ENCODE measurements at places on chromosomes 13 and 19.

DNA sequence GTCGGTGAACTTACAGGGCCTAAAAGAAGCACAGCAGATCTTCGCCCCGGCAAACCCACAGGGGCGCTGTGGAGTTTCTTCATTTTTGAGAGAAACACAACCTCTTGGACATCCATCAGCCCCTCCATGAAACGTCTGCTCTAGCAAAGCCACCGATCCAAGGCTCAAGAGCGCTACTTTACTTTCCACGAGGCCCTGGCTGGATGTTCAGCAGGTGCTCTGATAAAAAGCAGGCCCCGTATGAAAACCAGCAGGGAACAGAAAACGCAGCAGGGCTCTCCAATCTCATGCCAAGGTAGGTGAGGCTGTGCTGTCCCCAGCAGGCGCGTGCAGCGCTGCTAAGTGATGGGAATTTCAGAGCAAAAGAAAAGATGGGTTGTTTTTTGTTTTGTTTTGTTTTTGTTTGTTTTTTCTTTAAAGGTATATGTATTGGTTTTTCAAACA lies 86.7 kb downstream of the IRS2 start:
- DNase-seq = no peak

DNA sequence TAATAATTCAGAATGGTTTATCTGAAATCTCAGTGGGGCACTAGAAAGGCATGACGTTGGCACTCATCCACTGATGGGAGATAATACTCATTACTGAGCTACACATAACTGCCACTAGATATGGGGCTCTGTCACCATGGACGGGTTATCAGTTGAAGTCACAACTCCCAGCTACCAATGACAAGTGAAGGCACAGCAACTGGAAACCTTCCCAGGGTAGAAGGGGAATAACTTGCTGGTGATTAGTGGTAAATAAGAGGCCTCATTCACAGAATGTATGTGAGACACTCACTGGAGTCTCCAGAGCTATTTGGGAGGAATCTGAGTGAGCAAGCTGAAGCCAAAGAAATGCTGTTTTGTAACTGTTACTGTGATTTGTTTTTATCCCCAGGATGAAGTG lies 249.6 kb downstream of the ENOX1 start:
- no peak for DNase-seq

DNA sequence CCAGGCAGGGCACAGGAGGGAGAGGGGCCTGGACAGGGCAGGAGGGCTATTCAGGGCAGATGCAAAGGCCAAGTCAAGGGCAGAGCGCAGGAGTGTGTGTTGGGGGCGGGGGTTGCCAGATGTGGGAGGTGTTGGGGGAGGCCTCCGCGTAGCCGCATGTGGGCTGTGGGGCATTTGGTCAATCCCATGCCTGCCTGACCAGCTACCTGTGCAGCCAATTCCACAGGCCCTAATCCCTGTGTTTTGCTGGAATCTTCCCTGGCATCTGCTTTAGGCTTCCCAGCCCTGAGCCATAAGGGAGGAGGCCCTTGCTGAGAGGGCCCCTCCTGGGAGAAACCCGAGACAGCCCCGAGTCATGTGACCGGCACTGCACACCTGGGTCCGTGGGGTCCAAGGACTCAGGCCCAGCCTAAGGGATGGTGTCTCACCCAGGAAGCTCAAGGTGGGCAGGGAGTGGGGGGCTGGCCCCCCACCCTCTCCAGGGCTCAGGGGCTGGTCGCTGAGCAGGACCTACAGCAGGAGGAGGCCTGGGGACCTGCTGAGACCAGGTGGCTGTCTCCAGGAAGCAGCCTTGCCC lies 20.3 kb downstream of the RFX1 start:
- no peak for DNase-seq

GRCh38 chr19:17098326-17098725 lies 22.7 kb downstream of the MYO9B start:
- DNase-seq = no peak

GRCh38 chr19:17803264-17803896 lies 8.4 kb downstream of the B3GNT3 start:
- peak; percentile 66 for DNase-seq

GRCh38 chr19:41997121-41997850 lies 3.3 kb upstream of the ATP1A3 start:
- DNase-seq = peak; percentile 74

GRCh38 chr19:7928741-7929701 lies 3.1 kb upstream of the CTXN1 start:
- peak; percentile 87 for DNase-seq

DNA sequence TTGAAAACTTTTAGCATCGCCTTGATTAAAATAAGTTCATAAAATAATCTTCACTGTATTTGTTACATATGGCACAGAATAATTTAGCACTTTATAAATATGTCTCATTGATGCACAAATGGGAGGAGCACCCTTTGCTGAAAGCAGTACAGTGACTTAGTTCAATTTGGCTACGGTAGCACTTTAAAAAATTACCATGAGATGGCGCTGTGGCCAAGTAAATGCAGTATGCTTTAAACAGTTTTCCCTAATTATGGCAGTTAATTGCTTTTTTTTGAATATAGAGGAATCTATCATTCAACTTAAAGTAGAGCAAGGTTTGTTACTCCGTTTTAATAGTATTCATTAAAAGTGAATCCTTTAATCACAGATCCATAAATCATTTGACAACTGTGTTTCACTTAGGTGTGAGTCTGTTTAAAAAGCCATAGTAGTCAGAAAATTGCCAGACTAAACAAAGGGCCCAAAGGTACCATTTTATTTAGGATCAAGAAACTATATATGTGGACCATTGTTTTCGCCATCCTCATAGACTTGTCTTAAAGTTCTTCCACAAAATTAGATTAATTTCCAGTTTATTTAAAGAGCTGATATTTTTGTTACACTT lies 34.7 kb upstream of the ESD start:
- DNase-seq = no peak

DNA sequence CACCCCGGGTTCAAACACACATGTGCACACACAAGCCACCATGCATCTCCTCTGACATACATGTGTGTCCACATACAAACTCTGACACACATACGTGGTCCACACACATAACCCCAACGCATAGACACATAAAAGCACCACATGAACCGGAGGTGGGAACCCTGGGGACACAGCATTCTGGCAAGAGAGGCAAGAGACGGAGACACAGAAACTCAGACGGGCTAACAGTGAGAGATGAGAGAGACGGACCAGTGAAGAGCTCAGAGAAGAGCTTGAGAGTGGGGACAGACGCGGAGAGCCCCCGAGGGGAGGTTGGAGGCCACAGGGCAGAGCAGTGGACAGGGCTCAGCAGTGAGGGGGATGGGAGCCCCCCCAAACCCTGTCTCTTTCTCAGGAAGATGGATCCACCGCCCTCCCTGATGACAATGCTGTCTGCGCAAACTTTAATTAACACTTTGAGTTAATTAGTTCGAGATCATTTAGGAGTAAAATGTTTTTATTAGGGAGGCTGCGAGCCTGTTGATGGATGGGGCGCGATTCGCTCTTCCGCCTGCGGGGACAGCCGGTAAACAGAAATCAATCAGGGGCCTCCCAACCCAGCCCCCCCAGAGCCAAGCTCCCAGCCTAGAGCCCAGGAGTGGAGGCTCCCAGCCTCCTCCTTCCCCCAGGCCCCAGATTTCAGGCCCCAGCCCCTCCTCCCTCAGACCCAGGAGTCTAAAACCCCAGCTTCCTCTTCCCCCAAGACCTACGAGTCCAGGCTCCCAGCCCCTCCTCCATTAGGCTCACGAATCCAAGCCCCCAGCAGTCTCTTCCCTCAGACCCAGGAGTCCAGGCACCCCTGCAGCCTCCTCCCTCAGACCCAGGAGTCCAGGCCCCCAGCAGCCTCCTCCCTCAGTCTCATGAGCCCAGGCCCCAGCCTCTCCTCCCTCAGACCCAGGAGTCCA lies 9.5 kb upstream of the ERFL start:
- DNase-seq = no peak

- DNase-seq = no peak
These were observed 20.0 kb downstream of the KLF12 start for GRCh38 chr13:74114202-74114601.

DNA sequence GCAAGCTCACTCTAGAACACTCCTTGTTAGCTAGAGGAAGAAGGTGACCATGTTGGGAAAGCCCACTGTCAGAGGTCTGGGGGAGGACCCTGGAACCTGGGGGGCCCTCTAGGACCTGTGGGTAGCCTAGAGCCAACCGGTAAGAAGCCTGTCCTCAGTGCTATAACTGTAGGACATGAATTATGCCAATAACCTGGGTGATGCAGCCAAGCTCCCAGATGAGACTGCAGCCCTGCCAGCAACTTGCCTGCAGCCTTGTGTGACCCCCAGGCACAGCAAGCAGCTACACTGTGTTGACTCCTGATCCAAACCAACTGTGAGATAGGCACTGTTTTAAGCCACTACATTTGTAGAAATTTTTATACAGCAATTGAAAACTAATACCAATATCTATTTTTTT lies 122.3 kb downstream of the MIPEP start:
- DNase-seq = no peak
